Esophagus squamous epithelium (tissue), 5 donors: ENCODE measurements at places on chromosomes 6 and 20.

GRCh38 chr6:28693033-28693750, 167.5 kb downstream of the GPX5 start:
- DNase-seq: no peak

GRCh38 chr6:125787791-125788190, 3.0 kb upstream of the NCOA7 start:
- no peak for DNase-seq

GRCh38 chr6:1698527-1698926, 88.8 kb downstream of the FOXC1 start:
- no peak for DNase-seq

DNA sequence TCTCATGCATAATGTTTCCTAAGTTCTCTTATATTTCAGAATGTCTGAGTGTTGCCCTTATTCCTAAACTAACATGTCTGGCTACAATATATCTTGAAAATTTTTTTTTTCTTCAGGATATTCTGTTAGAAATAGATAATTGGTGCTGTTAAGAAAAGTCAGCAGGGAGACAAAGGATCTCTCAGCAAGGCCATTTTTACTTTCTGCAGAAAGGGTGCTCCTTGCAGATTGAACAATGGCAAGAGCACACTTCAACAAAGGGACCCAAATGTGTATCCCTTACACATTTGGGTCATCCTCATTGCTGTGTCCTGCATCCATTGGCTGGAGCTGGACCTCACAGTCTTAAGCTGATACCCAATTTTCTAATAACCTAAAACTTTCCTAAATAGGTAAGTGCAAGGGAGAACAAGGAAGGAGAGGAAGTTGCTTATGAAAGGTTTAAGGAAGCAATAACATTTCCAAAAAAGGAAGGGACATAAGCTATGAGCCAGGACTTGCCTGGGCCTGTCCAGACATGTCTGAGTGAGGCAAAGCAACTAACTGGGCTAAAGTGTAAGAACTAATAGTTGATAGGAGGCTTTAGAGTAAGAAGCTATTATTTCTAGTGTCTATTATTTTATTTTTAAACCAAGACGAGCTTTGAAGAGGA, 429.6 kb downstream of the BCKDHB start:
- DNase-seq: no peak

DNA sequence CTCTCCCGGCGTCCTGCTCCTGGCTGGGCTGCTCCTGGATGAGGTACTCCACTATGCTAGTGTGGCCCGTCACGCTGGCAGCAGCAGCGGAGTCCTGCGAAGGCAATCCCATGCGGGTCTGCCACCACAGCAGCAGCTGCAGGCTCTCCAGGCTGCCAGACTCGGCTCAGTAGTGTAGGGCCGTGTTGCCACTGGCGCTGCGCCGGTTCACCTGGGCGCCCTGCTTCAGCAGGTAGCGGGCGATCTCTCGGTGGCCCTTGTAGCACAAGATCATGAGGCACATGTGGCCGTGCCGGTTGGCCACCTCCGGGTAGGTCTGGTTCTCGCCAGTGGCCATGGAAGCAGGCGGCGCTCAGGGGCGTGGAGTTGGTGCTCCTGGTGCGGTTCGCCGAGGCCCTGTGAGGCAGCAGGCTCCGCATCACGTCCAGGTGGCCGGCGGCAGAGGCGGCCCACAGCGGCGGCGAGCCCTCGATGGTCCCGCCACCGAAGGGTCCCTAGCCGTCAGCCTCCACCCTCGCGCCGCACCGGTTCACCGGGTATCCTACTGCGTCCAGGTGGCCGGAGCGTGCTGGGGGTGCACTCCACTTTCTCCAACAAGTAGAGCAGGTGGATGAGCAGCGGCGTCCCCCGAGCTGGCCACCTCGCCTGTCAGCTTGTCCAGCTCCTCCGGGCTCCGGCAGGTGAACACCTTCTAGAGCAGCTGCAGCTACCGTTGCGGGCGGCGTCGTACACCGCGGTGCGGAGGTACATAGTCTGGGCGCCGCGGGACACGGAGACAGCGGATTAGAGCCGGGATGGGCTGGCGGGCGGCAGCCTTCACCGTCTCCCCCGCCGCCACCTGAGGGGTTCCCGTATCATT, 19.8 kb downstream of the RFPL4B start:
- DNase-seq: no peak

DNA sequence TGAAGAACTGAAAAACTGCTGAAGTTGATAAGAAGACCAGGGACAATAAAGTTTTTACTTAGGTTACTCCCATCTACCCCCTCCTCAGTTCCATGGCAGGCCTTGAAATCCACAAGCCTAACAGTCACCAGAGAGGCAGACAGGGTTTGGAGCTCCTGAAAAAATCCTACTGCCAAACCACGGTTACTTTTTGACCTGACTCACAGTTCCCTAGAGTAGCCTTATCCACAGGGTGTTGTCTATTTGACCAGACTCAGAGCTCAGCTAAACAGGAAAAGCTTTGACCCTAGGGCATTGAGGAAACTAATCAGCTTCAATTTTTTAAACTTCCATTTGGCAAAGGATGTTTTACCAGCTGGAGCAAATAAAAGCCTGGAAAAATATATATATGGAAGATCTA, 257.7 kb upstream of the NT5E start:
- no peak for DNase-seq

DNA sequence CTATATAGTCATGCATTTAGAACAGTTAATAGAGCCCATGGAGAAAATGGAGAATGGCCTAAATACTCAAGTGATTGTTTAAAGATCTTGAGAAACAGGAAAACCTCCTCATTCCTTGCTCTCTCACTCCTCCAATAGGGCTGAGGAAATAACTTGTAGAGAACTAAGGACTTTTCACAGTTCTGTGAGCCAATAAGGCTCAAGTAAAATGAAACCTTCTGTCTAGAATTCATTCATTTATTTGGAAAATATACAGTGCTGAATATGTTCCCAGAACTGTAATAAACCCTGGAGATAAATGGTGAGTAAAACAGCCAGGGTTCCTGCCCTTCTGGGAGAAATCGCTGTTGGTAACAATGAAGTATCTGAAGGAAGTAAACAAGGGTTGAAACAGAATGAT, 35.3 kb downstream of the ELOVL2 start:
- no peak for DNase-seq

GRCh38 chr6:31476515-31477139, 21.3 kb upstream of the MICB start:
- no peak for DNase-seq

DNA sequence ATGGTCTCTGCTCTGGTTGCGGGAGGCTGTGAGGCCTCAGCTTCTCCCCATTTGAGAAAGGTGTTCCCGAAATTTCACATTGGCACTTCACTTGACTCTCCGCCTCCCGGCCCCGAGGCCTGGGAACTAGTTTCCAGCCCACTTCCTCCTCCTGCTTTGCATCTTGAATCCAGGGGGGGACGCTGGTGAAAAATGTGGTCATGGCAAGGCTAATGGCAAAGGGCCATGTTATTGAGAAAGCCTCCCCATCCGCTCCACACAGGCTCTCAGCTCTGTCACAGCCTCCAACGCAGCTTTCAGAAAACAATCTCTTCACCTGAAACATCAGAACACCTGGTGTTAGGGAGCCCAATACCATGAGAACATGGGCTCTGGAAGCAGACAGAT, 5.6 kb downstream of the PLAGL2 start:
- no peak for DNase-seq

- DNase-seq: no peak
These were observed 74.9 kb downstream of the MAP3K4 start for GRCh38 chr6:161066511-161066910.

DNA sequence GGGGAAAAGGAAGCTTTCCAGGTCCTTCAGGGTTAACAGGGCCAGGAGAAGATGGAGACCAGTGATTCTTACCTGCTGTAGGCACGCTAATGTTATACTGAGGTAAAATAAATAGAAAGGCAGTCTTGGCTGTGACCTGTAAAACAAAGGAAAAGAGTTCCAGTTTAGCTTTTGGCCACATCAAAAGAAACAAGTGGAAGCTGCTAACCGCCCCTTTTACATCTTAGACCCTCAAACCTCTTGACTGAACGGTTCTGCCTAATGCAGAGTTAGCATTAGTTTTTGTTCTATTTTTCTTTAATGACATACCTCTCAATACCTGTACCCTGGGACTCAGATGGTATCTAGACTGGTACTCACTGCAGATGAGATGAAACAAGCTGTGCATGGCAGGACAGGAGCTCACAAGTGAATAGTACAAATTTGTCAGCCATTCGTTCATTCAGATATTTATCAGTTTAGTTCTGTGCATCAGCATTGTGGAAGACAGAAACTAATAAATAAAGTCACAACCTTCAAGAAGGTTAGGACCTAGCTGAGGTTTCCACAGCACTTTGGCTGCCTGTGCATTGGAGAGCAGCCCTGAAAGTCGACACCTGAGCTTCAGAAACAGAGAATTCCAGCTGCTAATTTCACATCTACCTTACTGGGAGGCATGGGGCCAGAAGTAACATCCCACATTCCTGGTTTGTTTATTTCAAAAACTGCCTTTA, 41.0 kb downstream of the TRAM2 start:
- DNase-seq: no peak

GRCh38 chr6:122753000-122753687, 26.4 kb upstream of the FABP7 start:
- DNase-seq: no peak

DNA sequence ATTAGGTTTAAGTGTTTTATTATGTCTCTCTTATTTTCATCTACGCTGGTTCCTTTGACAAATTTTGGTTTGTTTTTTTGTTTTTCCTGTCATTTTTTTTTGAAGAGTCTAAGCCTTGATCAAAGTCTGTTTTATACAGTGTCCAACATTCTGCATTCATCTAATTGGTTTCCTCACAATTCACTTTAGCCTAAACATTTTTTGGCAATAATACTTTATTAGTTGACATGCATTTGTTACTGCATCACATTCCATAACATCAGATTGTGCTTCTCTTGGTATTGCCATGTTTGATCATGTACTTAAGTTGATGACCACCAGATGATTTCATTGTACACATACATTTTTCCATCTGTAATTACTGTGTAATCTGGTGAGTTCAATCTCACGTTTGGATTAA, 173.2 kb downstream of the ZFAND3 start:
- no peak for DNase-seq

DNA sequence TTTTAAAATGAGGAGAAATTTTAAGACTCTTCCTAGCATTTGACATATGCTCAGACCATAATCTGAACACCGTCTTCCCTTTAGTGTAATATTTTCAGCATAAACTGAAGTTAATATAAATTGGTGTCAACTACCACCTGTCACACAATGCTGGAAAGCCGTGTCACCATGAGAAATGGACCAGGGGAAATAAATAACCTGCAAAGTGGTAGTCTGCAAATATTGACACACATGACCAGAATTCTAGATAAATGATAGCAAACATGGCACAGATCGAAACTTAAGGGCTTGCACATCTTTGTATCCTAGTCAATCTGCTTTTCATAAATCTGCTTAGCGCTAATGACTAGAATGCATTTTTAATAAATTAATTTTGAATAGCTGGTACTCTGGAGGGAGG, 191.9 kb downstream of the CD83 start:
- no peak for DNase-seq

GRCh38 chr6:134293659-134294161, 24.2 kb downstream of the SGK1 start:
- DNase-seq: no peak

DNA sequence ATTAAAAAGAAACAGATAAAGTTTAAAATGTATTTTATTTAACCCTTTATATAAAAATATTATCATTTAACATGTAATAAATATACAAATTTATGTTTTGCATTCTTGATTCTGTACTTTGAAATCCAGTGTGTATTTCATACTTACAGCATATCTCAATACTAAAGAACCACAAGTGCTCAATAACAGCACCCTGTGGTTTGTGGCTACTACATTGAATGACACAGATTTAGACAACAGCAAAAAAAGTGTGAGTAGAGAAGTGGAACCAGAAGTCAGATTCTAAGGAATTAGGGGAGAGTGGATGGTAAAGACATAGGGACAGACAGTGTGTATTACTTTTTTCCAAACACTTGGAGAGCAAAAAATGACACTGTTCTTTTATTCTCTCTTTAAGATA, 524.5 kb downstream of the BMP2 start:
- DNase-seq: no peak

GRCh38 chr20:63258781-63259180, 4.5 kb upstream of the NKAIN4 start:
- DNase-seq: no peak

DNA sequence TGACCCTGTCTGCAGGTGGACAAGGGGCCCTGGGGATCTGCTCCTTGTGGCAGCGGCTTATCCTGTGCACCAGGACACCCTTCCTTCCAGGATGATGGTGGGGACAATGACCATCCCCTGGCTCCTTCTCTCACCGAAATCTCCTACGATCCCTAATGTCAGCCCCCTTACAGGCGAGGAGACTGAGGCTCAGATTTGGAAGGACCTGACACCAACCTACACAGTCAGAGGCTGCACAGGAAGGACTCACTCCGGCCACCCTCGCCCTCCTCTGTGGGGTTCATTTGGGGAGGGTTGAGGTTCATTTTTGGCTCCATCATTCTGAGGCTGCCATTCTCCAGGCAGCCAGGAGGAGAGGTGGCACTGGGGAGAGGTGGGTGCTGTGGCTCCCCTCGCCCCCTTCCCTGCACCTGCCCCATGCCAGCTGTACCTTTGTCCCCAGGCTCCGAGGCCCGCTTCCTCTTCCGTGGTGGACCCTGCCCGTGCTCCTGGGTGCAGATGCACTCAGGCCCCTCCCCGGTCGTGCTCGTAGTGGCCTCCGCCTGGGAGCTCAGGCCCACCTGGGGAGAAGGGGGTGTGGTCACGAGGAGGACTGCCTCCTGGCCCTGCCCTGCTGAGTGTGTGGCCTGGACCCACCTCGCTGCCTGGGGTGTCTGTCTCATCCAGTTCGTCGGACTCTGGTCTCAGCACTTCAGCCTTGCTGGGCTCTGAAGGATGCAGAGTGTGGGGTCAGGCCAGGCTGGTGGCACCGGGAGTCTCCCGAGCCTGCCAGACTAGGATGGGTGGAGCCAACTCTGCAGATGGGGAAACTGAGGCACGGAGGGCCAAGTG, 5.3 kb upstream of the CABLES2 start:
- no peak for DNase-seq

GRCh38 chr6:43075670-43076463, at the start of gene PTK7:
PTK7 (plus strand) TSS chr6:43076314; CDS start chr6:43076489, 175 bp downstream.
- no peak for DNase-seq

- no peak for DNase-seq
These were observed 66.0 kb downstream of the BLOC1S5 start for GRCh38 chr6:7998103-7998725.

DNA sequence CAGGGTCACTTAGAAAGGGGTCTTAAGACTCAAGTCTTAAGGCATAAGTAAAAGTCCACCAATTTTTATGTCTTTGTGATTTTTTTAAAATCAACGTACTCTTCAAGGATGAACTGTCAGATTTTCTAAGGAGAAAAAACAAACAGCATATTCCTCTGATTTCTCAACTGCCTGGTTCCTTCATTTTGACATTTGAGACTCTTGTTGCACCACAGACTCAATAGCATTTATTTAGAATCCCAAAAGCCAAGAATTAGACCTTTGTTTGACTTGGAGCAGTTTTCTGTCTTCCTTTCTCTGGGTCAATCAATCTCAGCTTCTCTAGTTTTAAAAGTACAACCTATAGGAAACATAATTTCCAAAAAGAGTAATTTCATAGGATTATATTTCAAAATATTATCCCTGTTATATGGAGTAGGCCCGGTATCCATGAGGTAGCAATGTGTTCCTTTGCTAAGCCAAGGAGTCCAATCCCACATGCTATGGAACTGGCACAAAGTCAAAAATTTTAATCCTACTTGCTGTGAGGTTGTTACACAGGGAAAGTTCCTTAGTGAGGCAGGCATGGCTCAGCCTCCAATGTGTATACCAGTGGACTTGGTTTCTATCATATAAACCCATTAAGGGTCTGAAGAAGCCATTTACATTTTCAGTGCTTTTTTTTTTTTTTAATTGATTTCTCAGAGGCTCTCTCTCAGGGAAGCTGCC, 405.7 kb downstream of the KIF16B start:
- DNase-seq: no peak
